ENCODE measurements at places on chromosomes 1 and 21.

DNA sequence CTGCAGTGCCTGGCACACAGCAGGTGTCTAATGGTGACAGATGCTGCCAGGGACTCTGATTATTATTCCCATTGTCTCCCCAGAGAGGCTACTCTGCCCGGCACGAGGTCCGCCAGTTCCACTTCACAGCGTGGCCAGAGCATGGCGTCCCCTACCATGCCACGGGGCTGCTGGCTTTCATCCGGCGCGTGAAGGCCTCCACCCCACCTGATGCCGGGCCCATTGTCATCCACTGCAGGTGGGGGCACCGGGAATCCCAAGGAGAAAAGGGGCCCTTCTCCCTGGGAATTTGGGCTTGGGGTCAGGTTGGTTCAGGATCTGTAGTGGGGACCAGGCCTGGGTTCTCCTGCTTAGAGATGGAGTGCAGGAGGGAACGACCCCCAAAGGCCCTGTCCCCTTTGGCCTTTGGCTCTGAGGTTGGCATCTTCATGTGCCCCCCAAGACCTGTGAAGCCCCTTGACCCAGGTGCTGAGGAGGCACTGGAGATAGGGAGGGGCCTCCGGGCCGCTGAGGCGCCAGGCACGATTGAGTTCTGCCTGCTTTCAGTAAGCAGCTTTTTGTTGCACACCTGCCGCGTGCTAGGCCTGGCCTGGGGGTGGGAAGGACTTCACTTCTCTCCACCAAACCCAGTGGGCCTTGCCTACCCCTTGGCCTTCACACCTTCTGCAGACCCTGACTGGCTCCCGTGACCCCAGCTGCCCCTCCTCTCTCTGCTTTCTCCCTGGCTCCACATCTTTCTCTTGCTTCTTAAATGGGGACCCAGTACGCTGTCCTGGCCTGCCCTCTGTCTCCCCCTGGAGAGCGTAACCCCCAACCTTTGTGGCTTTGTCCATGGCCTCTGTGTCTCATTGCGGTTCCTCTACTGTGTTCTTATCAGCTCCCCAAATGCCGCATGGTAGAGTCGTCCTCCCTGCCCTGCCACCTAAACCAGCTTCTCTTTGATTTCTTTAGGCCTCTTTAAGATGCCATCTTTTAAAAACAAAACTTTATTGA, 76.4 kb downstream of the PTPRU start:
- DNase-seq, result no peak

- no peak for DNase-seq
Measured at GRCh38 chr1:183761871-183762270, 43.0 kb upstream of the RGL1 start.

DNA sequence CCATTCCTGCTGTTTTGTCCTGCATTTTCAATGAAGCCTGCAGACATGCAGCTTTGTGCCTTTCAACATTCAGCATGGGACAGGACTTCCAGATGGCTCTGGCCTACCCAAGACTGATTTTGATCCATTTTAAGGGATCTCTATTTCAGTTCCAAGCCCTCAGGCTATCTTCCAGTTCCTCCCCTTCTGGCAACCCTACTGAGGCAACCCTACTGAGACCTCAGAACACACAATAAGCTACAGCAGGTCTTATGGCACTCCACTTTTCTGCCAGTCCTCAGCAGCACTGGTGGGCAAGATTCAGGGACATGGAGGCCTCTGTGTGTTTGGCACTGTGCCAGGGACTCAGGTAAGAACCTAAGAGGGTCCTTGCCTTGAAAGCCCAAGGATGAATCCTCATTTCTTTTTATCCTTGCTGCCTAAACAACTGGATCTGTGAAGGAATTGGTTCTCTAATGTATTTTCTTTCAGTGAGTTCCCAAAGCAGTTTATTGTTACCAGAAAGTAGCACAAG, 50.7 kb downstream of the MAB21L3 start:
- no peak for DNase-seq

DNA sequence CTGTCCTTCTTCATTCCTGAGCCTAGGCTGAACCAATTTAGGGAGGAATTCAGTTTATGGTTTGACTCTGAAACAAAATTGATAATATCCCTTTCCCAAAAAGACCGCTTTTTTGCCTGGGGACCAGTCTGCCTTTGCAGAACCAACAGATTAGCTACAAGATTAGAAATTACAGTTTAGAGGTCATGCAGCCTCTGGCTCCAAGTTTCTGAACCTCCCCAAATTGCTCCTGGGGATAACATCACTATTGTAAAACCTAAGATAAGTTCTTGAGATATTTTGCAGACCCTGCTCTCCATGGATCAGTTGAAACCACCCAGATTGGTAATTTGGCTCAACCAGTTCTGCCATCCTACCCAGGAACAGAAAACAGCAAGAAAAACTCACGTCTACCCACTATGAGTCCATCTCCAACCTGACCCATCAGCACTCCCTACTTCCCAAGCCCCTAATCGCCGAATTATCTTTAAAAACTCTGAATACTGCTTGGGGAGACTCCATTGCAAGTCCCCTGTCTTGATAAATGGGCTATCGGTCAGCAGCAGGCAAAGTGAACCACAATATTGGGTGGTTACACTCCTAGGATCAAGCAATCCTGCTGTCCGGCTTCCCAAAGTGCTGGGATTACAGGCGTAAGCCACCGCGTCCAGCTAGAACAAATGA, 605 bp upstream of the RABGGTB start:
- no peak for DNase-seq

- no peak for DNase-seq
Measured at GRCh38 chr21:19475525-19475924, 1071.9 kb upstream of the TMPRSS15 start.

DNA sequence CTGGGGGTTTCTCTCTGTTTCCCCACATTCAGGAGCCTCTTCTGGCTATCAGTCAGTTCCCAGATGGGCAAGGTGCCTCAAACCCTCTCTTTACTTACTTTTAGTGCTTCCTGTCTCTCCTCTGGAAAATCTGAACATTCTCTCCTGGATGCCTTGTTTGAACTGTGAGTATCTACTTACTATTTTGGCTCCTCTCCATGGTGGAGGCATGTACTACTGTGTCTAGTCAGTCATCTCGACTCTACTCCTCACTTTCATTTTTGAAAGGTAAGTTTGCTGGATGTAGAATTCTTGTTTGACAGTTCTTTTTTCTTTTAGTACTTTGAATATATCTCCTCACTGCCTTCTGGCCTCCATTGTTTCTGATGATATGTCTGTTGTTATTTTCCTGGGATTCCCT, 70.9 kb upstream of the FAM78B start:
- DNase-seq, result no peak

GRCh38 chr1:227305894-227306626, 12.2 kb downstream of the CDC42BPA start:
- no peak for DNase-seq

- DNase-seq, result peak; percentile 89
Measured at GRCh38 chr1:27686223-27686990, 14.4 kb upstream of the IFI6 start.

DNA sequence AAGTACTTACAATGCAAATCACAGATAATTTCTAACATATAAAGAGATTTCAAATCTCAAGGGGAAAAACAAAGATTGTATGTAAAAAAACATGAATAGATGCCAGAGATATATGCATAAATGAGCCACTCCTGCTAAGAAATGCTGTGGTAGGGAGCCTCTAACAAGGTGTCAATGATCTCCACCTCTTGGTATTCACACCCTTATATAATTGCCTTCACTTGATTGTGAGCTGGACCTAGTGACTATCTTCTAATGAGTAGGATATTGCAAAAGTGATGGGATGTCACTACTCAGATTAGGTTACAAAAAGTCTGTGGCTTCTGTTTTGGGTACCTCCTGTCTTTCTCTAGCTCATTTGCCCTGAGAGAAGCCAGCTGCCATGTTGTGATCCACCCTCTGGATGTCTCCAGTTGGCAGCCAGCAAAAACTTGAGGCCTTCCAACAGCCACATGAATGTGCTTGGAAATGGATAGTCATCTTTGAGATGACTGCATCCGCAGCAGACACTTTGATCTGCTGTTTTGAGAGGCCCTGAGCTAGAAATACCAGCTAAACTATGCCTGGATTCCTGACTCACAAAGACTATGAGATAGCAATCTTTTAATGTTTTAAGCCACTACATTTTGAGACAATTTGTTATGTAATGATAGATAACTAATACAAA, 196.1 kb upstream of the FGGY start:
- no peak for DNase-seq

- no peak for DNase-seq
Measured at GRCh38 chr1:228474507-228474906, 12.7 kb upstream of the RNF187 start.

GRCh38 chr1:167501515-167502191, 16.7 kb downstream of the CD247 start:
- no peak for DNase-seq

DNA sequence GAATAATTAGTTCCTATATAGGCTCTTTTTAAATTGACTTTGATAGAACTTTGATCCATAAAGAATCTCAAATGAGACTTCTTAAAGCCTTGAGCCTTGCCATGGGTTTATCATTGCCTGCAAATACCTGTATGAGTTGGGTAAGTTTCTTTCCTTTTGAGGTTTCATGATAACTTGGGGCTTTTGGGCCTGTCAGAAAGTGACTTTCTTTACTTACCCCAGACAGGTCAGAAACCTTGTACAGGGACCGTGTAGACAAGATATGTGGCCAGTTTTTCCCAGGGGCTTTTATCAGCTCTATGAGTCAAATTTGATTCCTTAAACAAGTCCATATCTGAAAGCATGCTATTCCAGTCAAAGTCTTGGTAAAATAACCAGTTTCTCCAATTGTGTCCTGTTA, 17.3 kb downstream of the KCTD3 start:
- no peak for DNase-seq

DNA sequence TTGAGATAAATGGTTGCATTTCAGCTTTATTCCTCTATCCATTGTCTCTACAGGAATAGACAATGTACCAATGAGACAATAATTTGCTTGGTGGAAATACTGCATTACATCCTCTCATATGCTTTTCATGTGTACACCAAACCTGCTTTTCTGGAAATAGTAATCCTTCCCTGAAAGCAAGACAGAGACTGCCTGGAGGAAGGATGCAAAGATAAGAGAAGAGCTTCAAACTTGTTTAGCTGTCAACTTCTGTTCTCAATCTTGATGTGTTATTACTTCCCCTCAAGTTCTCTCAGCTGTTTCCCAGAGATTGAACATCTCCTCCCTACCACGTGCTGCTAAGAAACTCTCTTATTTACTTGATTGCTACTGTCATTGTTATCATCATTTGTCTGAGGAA, 1125.4 kb upstream of the TMPRSS15 start:
- no peak for DNase-seq

DNA sequence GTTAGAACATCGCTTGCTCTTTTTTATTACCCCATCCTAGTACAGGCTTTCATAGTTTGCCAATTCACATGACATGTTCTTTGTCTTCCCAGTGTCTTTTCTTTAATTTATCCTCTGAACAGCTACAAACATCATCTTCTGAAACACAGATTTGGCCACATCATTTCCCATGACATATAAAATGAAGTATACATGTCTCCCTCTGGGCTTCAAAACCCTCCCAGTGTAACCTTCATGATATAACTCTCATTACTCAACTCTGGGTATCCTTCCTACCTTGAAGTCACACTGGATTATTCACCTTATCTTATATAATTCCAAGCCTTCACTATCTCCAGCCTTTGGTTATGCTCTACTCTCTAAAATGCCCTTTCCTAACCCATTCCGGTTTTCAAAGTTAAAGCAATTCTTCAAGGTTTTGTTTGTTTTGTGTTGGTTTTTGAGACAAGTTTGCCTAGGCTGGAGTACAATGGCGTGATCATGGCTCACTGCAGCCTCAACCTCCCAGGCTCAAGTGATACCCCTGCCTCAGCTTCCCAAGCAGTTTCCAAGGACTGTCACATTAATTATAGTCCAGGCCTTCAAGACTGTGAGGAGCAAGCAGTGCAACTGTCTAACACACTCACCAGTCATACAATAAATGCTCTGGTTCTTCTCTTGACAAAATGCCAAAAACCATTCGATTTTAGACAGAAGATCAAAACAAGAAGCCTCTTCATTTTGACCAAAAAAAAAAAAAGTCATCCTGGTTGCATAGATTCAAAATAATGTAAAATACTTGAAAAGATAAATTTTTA, 5.8 kb downstream of the RGS1 start:
- DNase-seq, result no peak

DNA sequence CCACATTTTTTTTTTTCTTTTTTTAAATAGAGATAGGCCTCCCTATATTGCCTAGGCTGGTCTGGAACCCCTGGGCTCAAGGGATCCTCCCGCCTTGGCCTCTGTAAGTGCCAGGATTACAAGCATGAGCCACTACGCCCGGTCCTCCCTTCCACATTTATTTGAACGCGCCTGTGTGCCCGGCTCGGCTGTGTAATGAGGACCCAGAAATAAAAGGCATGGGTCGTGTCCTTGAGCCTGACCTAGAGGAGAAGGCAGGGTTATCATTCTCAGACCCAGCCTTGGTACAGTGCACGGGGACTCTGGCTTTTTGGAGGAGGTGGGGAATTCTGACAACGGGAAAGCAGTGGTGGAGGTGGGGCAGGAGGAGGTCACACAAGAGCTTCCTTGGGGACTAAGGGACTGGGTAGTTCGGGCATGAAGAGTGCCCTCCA, 841 bp downstream of the CENPF start:
- DNase-seq, result peak; percentile 13

DNA sequence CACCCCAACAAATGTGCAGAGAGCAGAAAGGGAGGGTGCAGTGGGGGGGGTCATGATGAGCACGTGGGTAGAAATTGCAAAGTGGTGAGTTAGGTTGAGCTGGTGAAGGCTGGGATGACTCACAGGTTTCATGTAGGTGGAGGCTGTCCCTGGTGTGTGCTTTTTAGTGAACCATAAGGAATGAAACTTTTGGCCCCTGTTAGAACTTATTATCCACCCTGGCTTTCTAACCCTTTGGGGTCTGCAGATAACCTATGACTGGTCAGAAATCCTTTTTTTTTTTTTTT, 46.9 kb downstream of the DOP1B start:
- DNase-seq, result peak; percentile 81

GRCh38 chr1:108850929-108851328, 6.0 kb downstream of the AKNAD1 start:
- no peak for DNase-seq

DNA sequence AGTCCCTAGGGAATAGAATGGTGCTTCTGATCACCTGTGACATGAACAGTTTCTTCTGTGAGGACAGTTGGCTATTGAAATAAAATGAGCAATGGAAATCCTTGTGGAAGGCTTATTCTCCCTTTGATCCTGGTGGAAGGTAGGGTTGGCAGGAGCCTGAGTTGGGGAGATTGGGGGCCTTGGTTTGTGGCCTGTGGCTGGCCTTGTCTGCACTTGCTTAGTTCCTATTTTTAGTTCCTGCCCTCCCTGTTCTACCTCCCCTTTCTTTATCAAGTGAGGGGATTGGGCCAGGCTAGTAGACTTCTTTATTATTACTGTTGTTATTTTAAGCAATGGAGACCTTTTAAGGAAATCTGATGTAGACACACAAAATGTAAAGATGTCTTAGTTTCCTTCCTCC, 8.2 kb downstream of the DMRTB1 start:
- no peak for DNase-seq

DNA sequence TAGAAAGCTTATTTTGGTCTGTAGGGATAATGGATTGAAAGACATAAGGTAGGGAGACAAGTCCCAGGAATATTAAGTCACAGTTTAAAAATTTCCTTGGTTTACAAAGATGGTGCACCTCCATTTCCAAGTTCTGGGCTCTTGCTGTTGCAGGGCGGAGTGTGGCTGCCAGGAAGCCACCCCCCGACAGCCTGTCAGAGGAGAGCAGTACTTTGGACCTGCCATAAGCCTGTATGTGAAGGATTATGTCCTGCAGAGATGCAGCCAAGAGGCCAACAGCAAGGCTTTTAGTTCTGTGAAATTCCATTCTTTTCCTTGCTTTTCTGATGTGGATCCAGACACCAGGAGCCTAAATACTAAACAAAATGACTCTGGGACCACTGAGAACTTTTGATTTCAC, 31.9 kb upstream of the GTF2B start:
- DNase-seq, result no peak
